Activated CD8-positive, alpha-beta memory T cell treated with anti-CD3 and anti-CD28 coated beads, Interleukin-2, amount 50 U/mL, for 48 hours (primary cell): ENCODE measurements at places on chromosomes 6 and 20.

DNA sequence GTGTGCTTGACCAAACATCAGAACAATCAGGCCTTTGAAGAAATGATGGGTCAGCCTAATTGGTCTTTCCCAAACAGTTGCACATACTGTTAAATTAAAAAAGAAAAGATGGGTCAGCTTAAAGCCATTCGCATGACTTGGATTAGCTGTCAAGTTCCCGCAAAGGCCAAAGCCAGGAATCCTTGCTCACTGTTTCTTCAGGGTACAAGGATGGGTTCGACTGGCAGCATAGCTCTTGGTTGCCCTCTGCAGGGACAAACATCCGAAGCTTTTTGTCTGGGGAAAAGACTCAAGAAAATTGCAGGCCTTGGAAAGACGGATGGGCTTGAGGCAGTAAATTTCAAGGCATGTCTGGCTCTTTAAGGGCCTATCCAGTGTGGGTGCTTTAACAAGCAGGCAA is 168.0 kb downstream of the HDGFL1 start:
- no peak for DNase-seq

DNA sequence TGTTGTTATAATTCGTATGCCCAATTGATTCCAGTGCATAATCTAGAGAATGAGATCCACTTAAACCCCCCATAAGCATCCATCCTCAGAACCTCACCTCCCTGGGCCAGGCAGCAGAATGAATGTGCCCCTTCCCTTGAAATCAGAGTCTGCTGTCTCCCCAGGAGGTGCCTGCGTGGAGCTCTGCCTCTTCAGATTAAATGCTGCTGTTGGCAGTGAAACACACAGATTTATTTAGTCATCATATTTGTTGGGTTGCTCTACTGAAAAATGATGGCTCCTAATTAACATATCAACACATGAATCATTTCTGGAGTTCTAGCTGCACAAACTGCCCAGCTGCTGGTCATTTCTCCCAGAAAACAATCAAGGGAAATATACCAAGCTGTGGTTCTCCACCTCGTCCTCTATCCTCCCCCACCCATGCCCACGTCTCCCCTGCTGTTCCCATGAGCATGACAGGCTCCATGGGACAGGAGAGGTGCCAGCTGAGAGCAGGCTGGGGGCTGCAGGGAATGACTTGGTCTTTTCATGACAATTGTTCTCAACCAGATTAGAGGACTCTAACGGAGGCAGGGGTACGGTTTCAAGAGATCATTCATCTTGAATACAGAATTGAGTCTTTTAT is 633.1 kb downstream of the CDH26 start:
- no peak for DNase-seq

- DNase-seq = no peak
Measured at GRCh38 chr6:134253681-134254080, 64.2 kb downstream of the SGK1 start.

DNA sequence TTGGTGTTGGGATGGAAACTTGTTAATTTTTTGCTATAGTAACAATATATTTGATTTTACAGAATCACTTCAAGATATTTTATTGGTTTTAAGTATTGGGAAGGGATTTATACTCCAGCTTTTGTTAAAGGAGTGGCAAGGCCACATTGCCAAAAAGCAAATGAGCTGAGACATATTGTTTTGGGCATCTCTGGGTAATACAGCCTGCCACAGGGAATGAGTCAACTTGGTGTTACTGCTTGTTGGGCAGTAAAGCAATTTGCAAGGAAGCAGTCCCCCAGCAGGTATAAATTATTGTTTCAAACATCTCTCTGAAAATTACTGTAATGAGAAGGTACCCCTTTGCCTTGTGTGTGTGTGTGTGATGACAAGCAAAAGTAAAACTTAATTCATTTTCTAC is 868.3 kb upstream of the FLRT3 start:
- DNase-seq = no peak

GRCh38 chr6:168469521-168469920 is 28.5 kb downstream of the SMOC2 start:
- DNase-seq = no peak

DNA sequence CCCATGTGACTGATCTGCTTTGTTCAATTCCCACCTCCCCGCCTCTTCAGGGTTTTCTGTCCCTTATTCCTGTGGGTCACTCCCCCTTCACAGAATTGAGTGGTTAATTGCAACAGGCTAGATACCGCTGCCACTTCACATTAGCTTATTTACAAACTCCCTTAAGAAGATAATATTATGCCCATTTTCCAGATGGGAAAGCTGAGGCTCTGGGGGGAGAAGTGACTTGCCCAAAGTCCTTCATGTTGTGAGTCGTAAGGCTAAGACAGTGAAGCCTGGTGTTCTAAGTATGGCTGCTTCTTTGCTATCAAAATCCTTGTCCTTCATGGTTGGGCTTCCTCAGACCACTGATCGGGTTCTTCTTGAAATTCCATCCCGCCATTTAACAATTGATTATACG is 39.9 kb upstream of the PBOV1 start:
- no peak for DNase-seq

GRCh38 chr6:56102216-56102615 is 145.2 kb downstream of the COL21A1 start:
- DNase-seq = no peak

DNA sequence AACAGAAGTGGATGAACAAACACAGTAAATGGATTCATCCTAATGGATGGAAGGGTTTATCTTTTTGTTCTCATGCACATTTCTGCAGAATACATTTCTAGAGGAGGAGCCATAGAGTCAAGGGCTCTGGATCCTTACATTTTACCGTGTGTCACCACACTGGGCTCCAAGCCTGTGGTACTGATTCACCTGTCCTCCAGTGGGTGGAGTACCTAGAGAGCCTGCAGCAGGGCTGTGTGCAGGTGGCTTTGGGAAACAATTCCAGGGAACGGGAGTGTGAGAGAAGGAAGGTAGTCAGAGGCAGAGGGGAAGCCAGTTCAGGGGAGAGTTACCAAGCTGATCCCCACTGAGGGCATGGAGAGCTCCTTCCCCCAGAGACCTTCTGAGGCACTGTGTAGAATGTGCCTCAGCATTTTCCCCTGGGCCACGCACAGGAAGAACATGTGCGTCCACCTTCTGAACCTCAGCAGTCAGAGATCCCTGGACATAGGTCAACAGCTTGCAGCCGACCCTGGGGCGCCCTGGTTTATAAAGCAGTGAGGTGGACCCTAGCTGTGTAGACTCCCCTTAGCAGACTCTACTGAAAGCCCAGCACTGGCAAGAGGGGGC is 85.3 kb upstream of the SLC22A23 start:
- no peak for DNase-seq

DNA sequence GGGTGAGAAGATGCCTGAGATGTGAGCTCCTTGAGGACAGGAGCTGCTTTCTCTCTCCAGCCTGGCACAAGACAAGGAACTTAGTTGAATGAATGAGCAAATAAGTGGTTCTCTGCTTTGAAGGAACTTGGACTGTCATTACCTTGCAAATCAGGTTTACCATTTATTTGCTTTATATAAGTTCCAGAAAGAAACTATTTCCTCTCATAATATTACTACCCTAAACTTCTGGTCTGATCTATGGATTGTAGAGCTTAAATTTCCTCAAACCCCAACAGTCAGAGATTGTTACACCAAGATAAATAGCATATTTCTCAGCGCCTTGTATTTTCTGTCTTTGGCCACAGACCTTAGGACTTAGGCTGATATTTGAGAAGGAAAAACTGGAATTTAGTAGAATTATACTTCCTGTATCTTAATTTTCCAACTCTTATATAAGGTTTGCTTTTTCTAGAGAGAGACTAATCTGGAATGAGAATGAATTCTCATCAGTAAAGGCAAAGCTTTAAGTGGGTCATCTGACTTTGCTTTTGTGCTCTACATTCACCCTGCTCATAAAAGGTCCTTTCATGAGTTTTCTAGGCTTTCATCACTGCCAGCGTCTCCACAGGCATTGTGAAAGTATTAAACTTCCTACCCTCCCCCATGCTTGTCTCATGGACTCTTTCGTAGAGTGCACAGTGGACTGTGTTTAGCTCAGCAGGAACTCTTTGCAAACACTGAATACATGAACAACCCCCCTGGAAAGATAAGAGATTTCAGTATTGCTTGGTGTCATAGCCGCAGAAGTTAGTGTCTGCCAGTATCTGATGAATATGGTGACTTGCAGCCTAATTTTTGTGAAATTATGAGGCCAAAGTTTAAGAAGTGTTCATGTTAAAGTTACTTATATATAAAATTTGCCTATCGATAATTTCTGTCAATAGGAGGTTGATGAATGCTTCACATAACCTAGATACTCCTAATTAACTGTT is 74.0 kb downstream of the PTPRA start:
- no peak for DNase-seq

- no peak for DNase-seq
Measured at GRCh38 chr6:4920914-4921410, 82.9 kb downstream of the RPP40 start.

GRCh38 chr6:99187429-99187828 is 162.0 kb downstream of the FAXC start:
- no peak for DNase-seq

- no peak for DNase-seq
Measured at GRCh38 chr20:23393996-23394775, 27.1 kb downstream of the NAPB start.

GRCh38 chr20:14915356-14915755 is 577.9 kb upstream of the FLRT3 start:
- no peak for DNase-seq

DNA sequence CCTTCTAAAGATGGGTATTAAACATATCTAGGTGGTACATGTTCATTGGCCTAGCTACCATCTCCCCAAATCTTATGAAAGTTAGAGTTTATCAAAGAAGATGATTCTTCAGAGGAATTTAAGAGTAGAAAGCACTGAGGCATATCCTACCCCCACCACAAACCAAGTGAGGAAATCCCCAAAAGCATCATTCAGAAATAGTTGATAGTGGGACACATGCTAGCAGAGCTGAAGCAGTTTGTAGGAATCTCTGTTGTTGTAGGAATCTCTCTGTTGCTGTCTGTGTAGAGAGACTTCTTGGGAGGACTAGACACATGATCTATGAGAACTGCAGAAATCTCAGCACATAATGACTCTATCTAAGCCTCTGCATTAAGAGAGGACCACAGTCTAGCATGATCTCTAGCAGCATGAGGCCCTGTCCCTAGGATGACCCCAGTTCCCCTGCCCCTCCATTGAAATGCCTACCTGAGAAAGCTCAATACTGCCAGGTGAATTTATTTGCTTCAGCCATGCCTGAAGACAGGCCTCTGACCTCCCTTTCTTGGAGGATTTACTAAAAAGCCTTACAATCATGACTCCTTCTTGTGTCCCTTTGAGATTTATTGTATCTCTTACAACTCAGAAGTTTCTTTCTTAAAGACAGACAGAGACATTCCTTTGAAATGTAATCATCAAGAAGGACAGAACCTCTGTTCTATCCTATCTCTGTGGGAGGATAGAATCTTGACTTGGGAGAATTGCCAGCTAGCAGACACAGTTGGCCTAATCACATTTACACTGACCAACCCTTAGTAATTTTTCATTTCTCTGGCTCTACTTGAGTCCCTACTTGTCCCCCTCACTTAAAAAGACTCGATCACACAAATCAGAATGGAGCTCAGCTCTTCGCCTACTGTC is 582.4 kb downstream of the PHF3 start:
- DNase-seq = no peak

DNA sequence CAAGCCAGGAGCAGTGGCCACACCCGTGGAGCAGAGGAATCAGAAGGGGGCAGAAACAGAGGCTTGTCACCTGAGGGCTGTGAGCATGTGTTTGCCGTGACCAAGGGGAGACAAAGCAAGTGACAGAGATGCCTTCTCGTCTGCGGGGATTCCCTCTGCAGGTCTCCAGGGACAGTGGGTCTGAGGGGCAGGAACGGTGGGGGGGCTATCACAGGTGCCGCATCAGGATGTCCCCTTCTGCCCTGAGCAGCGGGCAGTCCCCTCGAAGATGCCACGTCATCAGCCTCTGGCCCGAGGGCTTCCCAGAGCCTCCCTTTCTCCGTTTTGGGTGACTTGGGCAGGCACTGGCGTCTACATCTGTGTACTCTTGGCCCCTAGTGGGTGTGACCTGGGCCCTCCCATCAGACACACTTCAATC is 338.7 kb downstream of the PREX1 start:
- peak; percentile 39 for DNase-seq

DNA sequence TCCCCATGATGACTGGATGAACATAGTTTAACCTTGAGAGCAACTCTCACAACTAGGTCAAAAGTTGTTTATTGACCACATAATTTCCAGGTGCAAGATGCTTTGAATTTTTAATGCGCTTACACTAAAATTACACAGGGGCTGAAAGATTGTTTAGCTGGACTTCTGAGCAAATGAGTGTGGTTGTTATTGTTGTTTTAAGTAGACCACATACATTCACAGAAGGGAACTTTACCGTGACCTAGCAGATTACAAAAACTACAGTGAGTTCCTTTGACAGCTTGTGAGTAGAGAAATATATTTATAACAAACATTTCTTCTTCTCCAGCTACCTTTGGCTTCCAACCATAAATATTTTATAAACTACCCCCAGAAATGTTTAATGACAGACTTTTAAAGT is 178.9 kb downstream of the UST start:
- DNase-seq = no peak

- DNase-seq = peak; percentile 63
Measured at GRCh38 chr20:57708694-57709673, 831 bp downstream of the PMEPA1 start.

GRCh38 chr20:47400685-47401084 is 44.2 kb upstream of the ZMYND8 start:
- no peak for DNase-seq

DNA sequence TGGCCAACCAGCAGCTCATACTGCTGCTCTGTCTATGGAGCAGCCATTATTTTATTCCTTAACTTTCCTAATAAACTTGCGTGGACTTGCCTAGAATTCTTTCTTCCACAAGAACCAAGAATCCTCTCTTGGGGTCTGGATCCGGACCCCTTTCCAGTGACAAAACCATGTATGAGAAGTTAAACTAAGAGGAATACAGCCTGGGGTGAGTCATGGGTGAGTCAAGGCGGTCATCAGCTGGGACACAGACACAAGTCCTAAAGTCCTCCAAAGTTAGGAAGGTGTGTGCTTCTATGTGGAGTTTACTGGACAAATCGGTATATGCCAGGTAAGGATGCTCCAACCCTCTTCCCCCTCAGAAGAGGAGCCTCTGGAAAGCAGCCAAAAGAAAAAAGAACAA is 690.0 kb upstream of the CHD6 start:
- no peak for DNase-seq

DNA sequence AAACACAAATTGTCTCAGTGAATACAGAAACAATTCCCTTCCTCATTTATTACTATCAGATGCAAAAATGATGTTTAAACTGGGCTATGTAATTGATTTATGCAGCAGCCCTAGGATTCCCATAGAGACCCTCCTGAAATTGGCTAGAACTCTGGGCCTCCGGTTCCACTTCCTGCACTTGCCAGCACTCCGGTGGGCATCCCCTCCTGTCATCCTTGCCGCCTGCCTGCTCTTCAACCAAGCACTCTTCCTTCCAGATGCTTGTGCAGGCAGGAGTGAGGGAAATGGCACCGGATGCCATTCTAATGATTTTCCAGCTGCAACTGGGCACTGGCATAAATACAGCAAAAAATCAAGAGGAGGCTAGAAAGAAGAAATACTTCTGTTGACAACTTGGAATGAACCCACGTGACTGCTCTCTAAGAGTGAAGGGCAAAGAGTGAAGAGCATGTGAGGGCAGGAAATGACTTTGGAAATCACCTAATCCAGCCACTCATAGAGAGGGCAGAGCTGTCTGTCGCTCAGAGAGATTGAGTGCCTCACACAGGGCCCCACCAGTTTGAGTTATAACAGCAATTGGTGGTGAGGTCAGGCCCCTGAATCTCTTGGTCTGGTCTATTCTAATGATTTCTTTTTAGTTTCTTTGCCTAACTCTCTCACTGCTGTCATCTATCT is 3.7 kb upstream of the NEDD9 start:
- DNase-seq = no peak
